ENCODE measurements at places on chromosomes 7 and 10.

DNA sequence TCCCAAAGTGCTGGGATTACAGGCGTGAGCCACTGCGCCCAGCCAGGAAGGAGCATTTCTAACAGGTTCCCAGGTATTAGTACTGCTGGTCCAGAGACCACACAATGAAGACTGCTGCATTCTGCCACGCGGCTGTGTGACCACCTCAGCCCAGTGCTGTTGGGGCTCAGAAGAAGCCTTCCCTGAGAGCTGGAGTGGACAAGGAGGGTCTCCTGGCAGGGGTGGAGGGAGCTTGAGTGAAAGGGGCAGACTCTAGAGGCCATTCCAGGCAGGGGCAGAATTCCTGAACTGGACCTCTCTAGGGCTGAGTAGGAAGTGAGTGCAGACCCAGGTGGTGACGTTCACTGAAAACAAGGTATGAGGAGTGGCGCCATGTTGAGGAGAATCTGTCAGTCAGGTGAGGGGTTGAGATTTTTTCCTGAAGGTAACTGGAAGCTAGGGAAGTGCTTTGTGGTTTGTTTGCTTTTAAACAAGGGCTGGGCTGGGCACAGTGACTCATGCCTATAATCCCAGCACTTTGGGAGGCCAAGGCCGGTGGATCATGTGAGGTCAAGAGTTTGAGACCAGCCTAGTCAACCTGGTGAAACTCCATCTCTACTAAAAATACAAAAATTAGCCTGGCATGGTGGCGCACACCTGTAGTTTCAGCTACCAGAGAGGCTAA, 67.6 kb downstream of the TACC2 start:
- no peak for DNase-seq

DNA sequence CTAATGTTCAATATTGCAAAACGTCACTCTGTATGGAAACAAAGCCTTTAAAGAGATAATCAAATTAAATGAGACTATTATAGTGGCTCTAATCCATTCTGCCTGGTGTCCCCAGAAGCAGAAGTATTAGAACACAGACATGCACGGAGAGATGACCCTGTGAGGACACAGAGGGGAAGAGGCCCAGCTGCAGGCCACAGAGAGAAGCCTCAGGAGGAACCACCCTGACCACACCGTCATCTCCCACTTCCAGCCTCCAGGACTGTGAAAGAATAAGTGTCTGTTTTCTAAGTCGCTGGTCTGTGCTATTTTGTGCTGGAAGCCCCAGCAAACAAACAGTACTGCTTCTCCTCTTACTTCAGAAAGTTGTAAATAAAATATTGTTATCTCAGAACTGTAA, 283.5 kb upstream of the ADARB2 start:
- no peak for DNase-seq

- no peak for DNase-seq
These were observed 41.3 kb downstream of the WNT2 start for GRCh38 chr7:117281562-117281961.

DNA sequence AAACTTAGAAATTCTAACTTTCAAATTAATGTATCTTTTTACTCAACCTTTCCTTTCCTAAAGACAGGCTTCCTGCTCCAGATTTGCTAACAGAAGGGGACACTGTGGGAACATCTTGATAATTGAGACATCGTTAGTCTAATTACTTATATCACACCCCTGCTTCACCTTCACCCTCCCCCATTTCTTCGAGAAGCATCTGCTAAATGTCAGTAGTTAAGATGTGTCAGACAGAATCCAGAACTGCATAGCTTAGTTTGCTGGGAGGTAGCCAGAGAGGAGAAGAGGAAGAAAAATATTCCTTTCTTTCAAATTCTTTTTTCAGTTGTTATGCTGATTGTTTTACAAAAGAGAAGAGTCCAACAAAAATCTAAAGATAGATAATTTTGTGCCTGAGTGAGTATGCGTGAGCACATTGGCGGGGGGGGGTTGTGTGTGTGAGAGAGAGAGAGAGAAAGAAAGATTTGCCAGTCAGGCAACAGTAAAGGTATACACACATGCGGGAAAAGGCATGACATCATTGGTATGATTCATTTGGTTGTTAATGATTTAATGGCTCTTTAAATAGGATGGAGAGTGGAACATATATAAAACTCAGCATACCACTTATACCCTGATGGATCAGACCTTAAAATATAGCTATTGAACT, 192.4 kb downstream of the PTN start:
- no peak for DNase-seq

- DNase-seq = no peak
These were observed 249.0 kb upstream of the AUTS2 start for GRCh38 chr7:69349291-69349690.

GRCh38 chr7:54839575-54840213, 80.7 kb upstream of the SEC61G start:
- no peak for DNase-seq

DNA sequence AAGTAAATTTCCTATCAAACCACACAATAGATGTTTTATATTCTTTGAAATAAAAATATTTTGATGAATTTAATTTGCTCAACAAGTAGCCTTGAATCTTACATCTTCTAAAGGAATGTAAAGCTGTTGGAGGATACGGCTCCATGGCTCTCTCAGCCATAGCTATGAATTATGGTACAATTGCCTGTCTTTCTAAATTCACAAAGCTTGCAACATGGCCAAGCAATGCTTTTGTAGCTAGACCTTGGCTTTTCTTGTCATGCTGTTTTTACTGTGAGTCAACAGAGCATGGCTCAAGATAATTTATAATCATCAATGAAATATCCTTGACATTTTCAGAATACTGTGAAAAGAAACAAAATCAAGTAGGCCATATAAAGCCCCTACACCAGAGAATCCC, 286.7 kb downstream of the CACNA2D1 start:
- DNase-seq = no peak

DNA sequence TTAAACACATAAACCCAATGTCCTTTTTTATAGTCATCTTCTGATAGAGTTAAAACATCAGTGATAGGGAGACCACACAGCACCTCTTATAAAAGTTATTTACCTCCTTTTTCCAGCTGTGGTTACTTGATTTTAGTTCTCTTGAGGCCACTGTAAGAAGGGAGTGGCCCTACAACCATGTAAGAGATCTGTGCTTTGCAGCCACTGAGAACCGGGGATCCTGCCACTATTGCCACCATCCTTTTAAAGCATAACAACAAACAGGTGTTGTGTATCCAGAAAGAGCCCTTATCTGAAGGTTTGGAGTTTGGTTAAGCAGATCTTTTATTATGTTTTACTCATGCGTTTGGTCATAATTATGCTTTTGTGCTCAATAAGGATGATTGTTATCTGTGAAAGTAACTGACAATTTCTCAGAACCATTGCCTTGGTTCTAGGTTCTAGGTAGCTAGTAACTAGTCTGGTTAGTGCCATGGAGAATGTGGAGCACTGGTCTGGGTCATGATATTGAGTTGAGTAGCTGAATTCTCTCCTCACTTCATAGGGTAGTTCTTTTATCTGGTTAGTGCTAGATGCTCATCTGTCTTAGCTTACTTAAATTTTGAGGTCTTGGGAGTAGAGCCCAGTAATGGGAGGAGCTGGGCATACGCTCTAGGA, 56.5 kb downstream of the ST7 start:
- no peak for DNase-seq

DNA sequence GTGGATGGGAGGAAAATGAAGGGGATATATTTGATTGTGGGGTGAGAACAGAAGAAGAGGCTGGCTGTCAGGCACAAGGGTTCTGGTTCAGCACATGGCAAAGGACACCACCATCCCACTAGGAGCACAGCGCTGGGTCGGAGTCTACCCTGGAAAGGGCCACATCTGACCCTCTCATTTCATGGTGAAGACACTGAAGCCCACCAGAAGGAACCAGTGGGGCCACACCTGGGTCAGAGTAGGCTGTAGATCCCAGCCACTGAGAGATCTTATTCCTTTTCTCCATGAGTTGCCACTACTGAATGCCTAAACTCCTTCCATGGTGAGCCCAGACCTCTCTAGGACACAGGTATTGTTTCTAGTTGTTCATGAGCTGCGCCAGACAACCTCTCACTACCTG, 25.8 kb downstream of the SFTPD start:
- no peak for DNase-seq

DNA sequence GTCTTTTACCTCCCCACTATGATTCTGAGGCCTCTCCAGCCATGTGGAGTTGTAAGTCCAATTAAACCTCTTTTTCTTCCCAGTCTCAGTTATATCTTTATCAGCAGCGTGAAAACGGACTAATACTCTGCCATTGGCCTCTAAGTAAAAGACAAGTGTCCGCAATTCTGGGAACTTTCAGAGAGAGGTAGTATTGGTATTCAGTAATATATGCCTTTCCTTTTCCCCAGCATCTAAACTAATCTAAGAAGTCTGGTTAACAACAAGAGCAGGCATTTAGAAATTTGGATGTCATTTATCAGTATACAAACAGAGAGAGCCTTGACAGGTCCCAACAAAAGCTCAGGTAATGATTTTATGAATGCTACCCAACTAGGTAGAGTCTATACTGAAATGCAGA, 95.2 kb downstream of the ATE1 start:
- no peak for DNase-seq

DNA sequence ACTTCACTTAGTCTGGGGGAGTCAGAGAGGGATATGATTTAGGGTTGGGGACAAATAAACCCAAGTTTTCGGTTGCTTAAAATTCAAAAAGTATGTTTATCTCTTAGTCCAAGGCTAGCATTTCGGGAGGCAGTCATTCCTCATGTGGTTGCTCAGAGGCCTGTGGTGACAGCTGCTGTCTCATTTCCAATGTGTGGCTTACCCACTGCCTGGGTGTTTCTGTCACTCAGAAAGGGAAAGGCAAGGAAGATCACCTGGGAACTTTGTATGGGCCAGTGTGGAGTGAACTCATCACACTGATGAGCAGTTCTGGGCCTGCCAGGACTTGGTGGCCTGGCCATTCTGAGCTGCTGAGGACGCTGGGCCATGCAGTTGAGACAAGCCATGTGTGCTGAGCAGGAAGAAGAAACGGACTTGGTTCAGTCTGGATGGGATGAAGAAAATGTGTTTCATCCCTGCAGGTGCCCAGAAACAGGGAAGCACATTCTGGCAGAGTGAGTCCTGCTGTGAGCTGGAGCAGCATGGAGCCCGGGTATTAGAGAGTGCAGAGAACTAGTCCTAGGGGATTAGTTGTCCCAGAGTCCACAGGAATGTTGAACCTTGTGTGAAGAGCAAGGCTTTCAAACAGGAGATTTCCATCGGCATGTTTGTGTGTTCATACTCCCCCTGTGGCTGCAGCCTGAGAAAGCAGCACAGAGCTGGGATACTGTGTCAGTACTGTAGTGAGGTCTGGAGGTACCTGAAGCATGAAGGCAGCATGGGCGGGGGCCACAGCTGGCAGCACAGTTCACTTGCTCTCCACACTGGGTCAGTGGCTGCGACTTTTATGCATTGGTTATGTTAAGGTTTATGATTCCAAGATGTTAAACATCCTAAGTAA, 211.1 kb upstream of the IGFBP3 start:
- DNase-seq = no peak

GRCh38 chr7:20320322-20320721, 10.4 kb upstream of the ITGB8 start:
- DNase-seq = no peak

DNA sequence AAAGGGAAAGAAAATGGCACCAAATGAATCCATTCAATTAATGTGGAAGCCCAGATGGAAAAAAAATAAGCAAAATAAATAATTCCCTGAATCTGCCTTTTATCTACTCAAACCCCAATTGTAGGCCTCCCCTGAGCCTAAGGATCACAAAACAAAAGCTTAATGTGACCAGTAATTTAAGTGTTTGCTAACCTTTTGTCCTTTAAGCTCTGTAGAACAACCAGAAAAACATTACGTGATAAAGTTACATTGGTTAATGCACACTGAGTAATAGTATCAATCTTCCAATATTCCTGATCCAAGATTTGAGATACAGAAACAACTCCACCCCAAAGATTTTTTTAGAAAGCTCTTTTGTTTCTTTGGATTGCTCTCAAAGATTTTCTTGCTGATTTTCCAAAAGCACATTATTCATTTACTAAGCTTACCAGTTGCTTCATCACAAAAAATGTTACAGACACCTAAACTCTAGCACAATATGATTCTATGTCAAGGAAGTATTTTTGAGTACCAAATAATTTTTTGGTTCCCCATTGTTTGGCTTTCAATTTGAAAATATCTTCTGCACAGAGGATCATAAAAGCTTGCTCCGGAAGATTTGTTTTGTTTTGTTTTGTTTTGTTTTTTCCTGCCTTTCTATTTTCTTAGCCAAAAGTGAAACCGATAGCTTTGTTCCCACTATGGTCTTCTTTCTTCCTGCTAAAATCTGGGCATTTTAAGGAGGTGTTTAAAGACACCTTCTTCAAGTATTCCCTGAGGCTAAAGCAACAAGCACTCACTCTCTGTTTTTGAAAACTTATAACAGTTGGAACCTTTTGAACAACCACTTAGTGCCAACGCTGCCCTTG, 54.2 kb downstream of the TRIL start:
- no peak for DNase-seq

GRCh38 chr7:48042216-48042615, 6.9 kb downstream of the C7orf57 start:
- no peak for DNase-seq

- DNase-seq = no peak
These were observed 76.6 kb downstream of the TCF7L2 start for GRCh38 chr10:113026679-113027078.

- DNase-seq = no peak
These were observed 60.4 kb upstream of the INSIG1 start for GRCh38 chr7:155237297-155237696.

GRCh38 chr7:7848246-7848645, 120.3 kb upstream of the GLCCI1 start:
- no peak for DNase-seq

DNA sequence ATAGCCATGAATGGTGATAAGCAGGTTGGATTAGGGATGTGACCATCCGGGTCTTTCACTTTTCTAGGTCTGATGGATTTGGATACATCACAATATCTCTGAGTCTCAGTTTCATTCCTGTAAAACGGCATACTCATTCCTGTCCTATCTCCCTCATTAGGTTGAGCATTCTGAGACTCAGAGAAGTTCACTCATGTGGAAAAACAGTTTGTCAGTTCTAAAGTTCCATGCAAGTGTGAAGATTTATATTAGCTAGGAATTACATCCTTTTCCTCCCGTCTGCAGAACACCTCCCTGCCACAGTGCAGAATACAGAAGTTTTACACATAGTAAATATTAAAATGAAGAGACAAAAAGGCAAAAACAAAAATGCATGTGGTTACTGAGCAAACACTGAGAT, 94.2 kb upstream of the SLC25A13 start:
- no peak for DNase-seq

- no peak for DNase-seq
These were observed 54.1 kb downstream of the RNLS start for GRCh38 chr10:88528806-88529570.

DNA sequence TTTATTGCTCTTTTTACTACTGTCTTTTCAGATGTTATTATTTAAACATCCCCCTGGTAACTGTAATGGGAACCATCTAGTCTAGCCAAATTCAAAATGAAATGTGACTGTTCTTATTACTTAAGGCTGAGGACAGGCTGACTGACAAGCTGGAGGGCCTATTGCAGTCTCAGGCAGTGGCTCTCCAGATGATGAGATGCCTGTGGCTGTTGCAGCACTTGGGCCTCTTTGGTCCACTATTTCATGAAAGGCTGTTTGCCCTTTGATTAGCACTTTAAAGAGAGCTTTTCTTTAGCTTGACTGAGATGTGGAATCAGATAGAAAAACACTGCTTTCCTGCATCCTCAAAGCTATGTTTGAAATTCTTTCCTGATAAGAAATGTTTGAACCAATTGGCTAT, 540.5 kb downstream of the SORCS3 start:
- no peak for DNase-seq
